HFF-Myc (cell line): ENCODE measurements at places on chromosomes 4 and X.

- DNase-seq = no peak
Measured at GRCh38 chrX:20361890-20362262, 95.2 kb upstream of the RPS6KA3 start.

GRCh38 chrX:106927700-106928099 is 7.5 kb downstream of the CLDN2 start:
- no peak for DNase-seq

GRCh38 chr4:46254788-46255187 is 130.9 kb upstream of the GABRG1 start:
- DNase-seq = no peak

DNA sequence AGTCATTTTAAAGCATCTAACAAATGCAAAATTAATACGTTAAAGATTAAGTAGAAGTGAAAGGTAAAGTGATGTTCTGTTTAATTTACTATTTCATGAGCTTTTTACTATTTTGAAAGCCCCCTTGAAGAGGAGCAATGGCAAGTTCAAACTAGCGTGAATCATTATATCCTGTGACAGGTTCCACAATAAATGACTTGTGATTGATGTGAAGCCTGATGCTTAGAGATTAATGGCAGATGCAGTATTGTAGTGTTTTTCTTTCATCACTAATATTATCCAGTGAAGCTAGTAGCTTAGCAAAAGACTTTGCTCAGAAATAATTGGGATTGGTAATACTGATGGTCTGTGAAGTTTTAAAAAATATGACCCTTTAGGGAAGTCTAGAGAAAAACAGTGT is 57.3 kb downstream of the STOX2 start:
- no peak for DNase-seq

DNA sequence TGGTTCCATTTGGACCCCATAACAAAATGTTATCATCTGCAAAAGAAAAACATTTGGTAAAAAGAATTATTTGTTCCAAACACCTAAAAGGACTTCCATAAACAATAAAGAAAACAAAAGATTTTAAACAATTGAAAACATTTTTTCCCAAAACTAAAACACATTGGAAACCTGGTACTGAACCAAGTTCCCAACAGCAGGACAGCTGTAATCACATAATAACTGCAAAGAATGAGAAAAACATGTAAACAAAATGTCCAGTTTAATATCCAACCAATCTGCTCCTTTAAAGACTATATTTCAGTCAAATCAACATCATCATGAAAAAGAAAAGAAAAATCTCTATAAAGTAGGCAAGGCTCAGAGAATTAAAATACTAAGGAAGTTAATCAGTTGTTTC is 36.3 kb downstream of the PRDM5 start:
- DNase-seq = no peak

DNA sequence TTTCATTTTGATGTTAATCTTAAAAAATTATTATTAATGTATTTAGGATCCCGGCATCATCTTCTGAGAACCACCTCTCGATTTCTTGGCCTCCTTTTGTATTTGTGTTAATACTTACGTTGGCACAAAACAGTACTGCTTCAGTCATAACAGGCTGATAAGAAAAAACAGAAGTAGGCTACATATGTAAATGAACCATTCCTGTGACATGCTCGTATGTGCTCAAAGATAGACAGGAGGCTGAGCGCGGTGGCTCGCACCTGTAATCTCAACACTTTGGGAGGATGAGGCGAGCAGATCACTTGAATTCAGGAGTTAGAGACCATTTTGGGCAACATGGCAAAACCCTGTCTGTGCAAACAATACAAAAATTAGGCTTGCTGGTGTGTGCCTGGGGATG is 109.4 kb upstream of the H2AZ1 start:
- DNase-seq = no peak

DNA sequence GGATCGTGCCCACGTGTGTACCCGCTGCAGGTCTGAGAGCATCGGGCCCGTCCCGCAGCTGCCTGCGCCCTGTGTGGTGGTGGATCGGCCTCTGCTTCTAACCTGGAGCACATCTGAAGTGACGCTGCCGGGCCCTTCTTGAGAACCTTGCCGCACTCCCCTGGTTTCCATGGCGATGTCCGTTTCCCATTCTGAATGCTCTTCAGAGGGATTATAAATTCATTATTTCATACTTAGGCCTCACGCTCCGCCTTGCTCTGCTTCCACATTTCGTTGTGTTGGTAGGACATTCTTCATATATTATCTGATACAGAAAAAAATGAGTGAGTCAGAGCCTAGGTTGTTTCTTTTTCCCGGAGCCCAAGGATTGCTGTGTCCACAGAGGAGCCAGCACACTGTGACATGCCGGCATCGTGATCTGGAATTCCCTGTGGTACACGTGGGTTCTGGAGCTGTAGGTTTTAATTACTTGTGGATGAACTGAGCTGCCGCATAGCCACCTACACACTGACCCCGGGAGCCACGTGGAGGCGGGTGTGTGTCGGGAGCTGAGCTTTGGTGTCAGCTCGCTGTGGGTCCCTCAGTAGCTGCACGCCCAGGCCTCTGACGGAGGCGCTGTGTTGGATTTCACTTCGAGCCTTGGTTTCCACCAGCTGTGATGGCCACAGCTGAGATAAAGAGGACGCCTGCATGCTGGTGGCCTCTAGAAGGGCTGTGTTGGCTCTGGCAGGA is 63.4 kb downstream of the PSAPL1 start:
- DNase-seq = no peak
